Activated T-helper 2 cell treated with anti-CD3 and anti-CD28 coated beads, Interferon-gamma antibody, Interleukin-2, Interleukin-4, amounts not matched to agents 10 μg/mL and 5 μg/mL and 100 μg/mL, durations not matched to agents 14 hours and 24 hours and 36 hours (primary cell): ENCODE measurements at places on chromosomes 6 and 20. TPM values are rescaled to one million over a fixed set of nuclear protein-coding genes. Genes with fewer than 3 reads are reported as not detected.
A peak's percentile ranks its signal among the peaks of the same experiment; 100 is the strongest.

DNA sequence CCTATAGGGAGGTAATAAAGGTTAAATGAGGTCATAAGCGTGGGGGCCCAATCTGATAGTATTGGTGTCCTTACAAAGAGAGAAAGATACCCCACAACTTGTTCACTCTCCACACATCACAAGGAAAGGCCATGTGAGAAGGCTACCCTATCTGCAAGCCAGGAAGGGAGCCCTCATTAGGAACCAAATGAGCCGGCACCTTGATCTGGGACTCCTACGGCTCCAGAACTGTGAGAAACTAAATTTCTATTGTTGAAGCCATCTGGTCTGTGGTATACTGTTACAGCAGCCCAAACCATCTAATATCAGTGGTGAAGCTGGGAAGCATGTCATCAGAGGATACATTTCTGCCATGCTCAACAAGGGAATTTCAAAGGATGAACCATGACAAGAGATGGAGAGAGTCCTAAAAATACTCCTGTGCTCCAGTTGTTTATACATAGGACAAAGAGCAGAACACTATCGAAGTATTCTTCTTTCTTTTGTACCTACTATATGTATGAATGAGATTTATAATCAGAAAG, 10.4 kb downstream of the COX7A2 start:
- DNase-seq, result no peak

DNA sequence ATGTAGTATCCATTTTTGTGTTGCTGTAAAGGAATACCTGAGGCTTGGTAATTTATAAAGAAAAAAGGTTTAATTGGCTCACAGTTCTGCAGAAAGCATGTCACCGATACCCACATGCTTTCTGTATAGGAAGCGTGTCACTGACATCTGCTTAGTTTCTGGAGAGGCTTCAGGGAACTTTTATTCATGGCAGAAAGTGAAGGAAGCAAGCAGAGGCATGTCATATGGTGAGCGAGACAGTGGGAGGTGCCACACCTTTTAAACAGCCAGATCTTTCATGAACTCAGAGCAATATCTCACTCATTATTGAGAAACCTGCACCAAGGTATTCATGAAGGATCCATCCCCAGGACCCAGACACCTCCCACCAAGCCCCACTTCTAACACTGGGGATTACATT, 3.5 kb downstream of the SUMO4 start:
- no peak for DNase-seq

DNA sequence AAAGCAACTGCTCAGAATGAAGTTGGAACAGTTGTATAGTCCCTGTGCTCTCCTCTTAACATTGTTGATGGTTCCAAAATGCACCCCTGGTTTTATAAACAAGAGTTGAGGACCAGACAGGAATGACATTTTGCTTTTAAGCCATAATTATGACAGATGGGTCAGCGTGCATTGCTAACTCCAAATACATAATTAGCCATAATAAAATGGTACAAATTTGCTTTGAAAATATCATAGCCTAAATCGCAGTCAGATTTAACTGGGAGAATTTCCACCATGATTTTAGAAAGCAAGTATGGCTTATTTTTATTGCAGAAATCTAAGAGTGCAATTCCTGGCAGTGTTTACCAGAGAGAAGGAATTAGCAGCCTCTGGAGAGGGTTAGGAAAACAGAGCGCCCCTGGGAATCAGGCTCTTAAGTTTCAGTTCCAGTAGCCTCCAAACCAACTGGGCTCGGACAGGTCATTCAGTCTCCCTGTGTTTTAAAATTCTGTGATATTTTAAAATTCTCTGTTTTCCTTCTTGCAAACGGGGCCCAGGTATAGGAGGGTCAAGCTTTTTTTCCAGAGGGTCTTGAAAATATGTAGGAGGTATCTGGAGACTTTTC, 302.3 kb downstream of the TBC1D7 start:
- DNase-seq, result no peak

- DNase-seq, result peak; percentile 49
These were observed 22.7 kb upstream of the ZNF184 start for GRCh38 chr6:27495386-27496135.

The ENPP4 gene
- 5.4 TPM in 2 replicates for total RNA-seq

GRCh38 chr6:113936093-113936934, 34.6 kb downstream of the HDAC2 start:
- no peak for DNase-seq
